LHCN-M2 (cell line): ENCODE measurements at places on chromosomes 1 and 21. TPM values are rescaled to one million over a fixed set of nuclear protein-coding genes. Genes with fewer than 3 reads are reported as not detected.
A peak's percentile ranks its signal among the peaks of the same experiment; 100 is the strongest.

DNA sequence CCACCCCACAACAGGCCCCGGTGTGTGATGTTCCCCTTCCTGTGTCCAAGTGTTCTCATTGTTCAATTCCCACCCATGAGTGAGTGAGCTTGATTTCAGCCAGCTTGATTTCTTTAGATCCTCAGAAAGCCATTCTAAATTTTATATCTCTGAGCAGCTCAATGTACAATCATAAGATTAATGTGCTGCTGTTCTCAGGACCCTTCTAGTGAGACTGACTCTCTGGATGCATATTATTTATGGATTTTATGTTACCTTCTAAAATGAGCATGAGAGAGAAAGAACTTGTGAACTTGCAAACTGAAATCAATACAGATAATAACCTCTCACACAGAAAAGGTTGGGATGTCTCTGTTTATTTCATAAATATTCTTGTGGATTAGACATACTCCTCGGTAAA is 1133.5 kb upstream of the TMPRSS15 start:
- DNase-seq: no peak

- DNase-seq: no peak
Observed at GRCh38 chr1:36503733-36504132, 21.0 kb upstream of the CSF3R start.

DNA sequence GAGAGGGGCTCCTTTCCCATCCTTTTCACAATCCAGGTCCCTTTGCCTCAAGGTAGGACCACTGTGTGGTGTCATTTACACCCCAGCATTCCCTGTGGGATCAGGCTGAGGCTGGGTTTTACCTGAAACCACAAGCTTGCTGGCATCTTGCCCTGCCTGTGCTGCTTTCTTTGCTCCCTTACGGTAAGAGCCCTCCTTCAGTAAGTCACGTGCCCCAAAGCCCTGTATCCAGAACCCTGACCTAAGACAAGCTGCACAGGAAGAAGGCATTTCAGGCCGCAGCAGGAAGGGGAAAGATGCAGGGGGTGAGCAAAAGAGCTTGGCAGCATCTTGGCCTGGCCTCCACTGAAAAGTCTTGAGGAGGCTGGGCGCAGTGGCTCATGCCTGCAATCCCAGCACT is 58.4 kb downstream of the KLHDC7A start:
- DNase-seq: no peak

GPR37L1 gene
- 0.06 TPM in 1 of 2 replicates, not detected in the other for total RNA-seq

DNA sequence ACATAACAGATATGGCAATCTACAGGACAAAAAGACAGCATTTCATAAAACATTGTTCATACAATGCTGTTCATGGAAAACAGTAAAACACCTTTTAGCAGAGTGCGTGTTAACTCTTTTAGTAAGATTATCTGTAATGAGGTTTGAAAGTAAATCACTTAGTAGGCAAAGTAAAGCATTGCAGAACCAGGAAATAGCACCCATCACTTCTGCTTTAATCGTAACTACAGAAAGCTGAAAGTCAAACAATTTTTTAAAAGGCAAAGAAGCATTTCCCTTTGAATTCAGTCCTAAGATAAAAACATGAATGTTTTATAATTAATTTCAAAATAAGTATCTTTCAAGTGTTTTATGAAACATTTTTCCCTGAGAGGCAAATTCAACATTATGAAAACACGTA is 63.3 kb upstream of the RNF11 start:
- no peak for DNase-seq

CLCA1 gene
- total RNA-seq: not detected in 2 replicates

DNA sequence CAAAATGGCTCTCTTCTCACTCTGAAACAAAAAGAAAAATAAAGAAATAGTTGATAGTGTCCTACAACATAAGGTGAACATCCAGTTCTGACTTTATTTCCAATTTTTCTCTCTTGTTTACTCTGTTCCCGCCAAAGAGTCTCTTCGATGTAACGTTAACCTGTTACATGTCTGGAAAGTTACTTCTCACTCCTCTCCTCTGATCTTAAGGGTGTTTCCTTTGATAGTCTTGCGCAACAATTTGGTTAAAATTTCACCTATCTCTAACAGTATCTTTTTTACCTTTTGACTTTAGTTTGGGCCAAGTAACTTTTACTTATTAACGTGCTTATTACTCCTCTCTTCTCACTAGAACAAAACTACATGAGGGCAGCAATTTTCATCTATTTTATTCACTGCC is 1450.2 kb downstream of the BRINP3 start:
- no peak for DNase-seq

- no peak for DNase-seq
Observed at GRCh38 chr1:223621312-223621734, 44.2 kb downstream of the CAPN8 start.

- no peak for DNase-seq
Observed at GRCh38 chr1:147626291-147626690, 44.0 kb downstream of the ACP6 start.

DNA sequence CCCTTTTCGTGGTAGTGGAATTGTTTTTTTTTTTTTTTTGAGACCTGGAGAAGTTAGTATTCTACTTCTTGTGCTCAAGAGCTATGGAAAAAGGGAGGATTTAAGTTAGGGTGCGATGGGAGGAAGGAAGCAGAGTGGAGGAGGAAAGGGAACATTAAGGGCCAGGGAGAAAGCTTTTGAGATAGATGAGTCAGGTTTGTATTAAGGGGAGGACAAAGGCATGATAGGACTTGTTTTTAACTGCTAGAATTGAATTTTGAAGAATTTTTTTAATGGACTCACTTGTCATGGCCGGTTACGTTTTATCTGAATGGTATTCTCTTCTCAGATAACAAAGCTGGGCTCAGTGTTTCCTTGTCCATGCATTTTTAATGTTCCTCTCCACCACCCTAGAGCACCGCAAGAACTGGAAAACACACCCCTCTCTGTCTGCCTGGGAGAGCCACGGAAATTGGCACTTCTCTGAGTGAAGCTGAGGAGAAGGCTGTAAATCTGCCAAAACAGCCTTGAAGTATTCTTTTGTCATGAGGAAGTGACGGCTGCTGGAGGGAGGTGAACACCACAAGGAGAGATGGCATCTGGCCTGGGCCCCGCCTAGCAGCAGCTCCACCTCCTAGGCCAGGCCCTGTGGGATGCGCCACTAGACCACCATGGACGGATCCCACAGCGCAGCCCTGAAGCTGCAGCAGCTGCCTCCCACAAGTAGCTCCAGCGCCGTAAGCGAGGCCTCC is 3.5 kb downstream of the NIPAL3 start:
- DNase-seq: no peak

MAEL gene
- total RNA-seq: not detected in 2 replicates

DNA sequence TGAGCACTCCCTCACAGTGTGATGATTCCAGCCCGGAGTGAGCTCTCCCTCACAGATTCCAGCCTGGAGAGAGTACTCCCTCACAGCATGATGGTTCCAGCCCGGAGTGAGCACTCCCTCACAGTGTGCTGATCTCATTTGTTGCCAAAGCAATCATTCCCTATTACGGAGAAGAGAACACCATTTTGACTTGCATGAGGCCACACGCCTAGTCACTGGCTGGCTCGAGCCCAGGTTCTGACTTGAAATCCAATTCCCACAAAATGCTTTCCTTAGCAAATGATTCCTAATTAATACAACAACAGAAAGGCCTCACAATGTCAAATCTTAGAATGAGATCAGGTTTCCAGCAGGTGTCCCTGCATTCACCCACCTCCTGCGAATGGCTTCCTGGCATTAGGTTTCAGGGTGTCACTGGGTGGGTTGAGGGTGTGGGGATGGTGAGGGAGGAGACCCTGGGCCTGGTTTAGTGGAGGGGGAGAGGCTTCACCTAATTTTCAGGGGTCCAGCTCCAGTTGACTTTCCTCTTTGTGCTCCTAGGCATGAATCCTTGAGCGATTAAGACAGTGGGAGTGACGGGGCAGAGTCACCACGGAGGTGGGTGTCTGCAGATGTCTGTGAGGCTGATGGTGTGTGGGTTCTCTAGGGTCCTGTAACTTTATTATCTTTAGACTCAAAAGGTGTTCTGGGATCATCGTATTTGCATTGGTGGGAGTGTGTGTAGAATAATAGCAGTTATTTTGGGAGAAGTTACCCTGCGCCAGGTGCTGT is 158.5 kb downstream of the KCNJ6 start:
- DNase-seq: no peak

DNA sequence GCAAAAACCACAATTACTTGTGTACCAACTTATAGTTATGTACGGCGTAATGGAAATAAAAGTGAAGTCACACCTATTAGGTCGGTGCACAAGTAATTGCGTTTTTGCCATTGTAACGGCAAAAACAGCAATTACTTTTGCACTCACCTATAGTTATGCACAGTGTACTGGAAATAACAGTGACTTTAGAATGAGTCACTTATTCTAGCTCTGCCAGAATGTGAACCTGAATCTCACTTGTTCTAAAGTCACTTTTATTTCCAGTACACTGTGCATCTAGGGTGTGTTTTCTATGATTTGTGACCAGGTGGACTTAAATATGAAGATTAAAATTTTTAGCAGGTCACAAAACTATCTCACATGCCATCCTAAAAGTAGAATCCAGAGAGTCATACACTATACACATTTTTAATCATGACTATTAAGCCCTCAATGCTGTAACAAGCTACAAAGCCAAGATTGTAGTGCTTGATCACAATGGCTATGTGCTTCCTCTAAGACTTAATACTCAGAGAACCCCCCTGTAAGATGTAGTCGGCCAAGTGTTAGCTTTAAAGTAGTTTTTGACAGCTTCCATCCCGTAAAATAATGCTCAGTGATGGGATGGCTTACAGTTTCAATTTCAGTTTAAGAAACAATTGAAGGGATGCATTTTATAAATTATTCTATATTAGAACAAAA is 218.8 kb downstream of the NEGR1 start:
- no peak for DNase-seq

GRCh38 chr21:18630446-18630845 is 226.9 kb upstream of the TMPRSS15 start:
- peak; percentile 21 for DNase-seq
